ENCODE measurements at places on chromosomes 3 and 15. TPM values are rescaled to one million over a fixed set of nuclear protein-coding genes. Genes with fewer than 3 reads are reported as not detected.

Gene GOLGA8T
- total RNA-seq: not detected

DNA sequence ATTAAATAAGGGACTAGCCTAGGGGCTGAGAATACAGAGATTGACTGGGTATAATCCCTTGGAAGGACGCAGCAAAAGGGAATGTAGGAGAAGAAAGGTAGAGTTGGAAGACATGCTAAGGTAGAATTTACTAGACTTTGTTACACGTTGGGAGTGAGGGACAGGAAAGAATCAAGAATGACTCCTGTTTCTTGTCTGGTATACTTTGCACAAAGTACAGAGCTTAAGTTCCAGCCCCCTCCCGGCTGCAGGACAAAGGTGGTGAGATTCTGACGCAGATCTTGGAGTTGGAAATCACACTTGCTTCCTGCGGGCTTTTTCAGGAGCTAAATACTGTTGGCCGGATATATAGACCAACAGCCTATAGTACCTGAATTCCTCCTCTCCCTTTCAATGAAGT lies 895 bp downstream of the HYKK start:
- DNase-seq: no peak

DNA sequence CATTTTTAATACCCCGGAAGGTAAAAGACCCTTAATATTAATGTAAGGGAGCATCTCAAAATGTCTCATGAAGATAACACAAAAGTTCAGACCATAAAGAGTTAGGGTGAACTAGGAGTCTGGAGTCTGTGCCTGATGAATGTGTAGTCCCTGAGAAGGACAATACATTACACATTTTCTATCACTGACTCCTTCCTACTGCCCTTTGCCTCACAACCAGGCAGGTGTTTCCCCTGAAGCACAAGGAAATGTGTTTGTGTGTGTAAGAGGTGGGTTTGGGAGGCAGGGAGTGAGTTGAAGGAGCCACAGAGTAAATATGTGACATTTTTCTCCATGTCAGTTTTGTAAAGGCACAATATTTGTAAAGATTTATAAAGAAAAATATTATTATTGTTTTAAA lies 59.1 kb downstream of the SSR3 start:
- no peak for DNase-seq

GRCh38 chr15:73918784-73919183 lies 7.5 kb upstream of the LOXL1 start:
- no peak for DNase-seq

Gene CPEB1
- not detected for total RNA-seq

Gene BRPF1
- total RNA-seq: 30.7 TPM

DNA sequence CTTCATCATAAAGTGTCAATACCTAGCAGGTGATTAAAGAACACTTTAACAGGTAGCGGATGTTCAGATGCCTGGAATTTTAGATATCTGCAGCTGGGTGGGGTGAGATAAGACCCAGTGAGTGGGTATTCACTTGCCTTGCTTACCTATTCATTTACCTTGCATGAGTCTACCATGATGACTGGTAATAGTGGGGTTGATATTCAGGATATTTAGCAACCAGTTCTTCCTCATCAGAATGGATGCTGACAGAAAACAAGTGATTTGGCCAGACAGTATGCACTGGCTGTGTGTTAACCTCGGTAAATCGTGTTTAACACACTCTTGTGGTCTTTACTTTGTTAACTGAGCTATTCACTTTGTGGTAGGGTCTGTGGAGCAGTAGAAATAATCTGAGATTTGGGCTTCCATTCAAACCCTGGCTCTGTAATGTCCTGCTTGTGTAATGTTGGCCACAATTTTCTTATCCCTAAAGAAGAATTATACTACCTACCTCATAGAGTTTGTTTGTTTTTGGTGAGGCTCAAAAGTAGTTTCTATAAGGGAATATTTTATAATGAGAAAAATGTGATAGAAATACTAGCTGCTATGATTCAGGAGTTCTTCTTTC lies 391.9 kb upstream of the TBL1XR1 start:
- DNase-seq: no peak

DNA sequence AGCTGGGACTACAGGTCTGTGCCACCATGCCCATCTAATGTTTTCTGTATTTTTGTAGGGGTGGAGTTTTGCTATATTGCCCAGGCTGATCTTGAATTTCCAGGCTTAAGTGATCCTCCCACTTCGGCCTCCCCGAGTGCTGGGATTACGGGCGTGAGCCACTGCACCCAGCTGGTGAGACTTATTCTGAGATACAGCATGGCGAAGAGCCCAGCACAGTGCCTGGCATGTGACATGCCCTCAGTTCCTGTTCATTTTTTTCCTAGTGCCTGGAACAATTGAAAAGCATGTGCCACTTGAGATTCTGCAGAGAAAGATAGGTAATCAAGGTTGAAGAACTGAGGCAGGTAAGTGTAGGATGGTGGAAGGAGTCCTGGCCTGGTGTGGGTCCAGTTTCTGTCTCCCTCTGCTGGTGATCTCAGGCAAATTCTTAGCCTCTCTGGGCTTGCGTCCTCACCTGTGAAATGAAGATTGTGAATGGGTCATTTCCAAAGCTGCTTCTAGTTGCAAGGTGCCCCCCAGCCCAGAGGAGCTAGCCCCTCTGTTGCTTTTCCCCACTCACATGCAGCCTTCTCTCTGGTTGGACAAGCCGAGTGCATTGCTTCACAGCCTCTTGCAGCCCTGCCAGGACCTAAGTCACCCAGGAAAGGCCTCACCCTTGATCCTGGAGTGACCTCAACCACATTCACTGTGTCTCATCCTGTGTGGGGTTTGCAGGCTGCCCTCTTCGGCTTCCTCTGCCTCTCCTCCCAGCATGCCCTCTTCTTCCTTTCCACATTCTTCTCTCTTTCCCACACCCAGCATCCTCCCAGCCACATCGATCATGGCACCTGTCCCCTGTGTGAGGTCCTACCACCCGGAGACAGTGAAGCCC lies 4.3 kb upstream of the RHCG start:
- no peak for DNase-seq

Gene TMOD2
- 1.6 TPM for total RNA-seq

DNA sequence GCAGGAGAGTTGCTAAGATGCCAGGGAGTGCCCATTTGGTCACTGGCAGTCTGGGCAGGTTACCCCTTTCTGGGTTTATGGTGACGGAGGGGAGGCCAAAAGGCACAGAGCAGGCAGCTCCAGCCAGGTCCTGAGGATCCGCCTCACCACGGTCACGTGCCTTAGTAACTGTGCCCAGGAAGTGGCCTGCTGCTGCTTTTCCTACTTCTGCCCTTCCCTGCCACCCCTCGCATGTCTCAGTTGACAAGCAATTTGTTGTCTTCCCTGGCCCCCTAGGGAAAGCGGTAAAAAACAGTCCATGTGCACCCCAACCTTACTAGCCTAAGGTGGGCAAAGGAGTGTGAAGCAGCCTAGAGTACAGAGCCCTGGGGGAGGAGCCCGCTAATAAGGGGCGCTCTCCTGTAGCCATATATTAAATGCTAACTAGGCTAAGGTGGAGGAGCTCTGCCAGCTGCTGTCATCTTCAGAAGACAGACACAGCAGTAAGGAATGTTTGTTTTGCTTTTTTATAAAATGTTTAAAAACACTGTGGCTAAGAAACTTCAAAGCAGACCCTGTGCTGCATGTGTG lies 9.1 kb upstream of the LIPH start:
- DNase-seq: no peak

- DNase-seq: peak; percentile 22
Measured at GRCh38 chr15:44011238-44011854, 183.7 kb downstream of the FRMD5 start.

GRCh38 chr3:155629056-155629455 lies 115.8 kb downstream of the PLCH1 start:
- DNase-seq: no peak

Gene MB21D2
- total RNA-seq: 6.1 TPM

DNA sequence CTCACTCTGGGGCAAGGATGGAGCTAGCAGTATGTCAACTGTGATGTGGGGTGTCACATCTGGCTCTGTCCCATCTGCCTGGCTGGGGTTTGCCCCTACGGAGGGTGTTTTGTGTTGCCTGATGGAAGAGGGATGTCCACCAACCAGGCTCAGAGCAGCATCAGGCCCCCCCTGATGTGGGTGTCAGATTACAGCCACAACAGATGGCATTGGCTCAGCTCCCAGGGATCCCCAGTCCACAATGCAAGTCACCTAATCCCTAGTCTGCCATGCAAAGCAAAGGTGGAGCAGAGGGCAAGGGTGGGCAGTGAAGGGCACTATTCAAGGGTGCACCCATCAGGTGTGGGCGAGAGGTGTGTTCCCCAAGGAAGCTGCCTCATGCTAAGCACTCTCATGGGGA lies 48.9 kb upstream of the AMOTL2 start:
- peak; percentile 55 for DNase-seq

DNA sequence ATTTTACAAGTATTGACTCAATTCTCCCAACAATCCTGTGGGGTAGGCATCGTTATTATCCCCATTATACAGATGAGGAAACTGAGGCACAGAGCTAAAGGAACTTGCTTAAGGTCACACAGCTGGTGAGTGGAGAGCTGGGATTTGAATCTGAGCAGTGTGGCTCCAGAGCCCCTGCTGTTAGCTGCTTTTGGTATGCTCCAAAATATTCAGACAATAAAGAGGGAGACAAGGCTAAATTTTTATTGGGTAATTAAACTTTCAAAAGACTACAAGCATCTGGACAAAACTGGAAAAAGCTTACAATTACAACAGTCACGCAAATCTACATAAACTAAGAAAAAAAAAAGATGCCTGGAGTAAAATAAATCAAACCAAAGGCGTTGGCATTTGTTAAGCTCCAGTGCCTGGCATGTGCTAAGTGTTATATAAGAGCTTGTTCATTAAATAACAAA lies 27.7 kb downstream of the CCDC13 start:
- peak; percentile 47 for DNase-seq

DNA sequence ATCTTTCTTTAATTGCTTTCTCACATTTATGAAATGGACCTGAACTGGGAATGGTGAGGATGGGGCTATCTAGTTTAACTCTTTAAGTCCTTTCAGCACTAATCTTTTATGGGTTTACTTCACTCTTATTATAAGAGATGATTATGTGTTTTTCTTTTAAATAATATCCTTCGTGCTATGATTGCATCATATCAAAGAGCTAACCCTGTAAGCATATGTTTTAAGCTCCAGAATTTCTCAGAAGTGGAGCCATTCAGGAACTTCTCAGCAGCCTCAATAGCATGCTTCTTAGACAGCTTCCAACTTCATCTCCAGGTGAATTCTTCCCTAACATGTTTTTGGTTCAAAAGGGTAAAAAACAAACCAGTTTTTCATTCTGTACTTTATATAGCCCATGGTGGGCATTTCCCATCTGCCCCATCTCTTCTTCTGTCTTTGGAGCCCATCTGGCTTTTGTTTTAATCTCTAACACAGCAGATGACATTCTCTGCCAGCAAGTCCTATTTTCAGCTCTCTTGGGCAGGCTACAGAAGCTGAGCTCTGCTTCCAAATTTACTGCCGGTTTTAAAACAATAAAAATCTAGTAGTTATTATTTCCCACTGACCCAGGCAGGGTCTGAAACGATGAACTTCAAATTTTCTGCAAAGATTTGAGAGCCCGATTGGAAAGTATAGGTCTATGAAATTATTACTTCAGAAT lies 26.8 kb upstream of the IL1RAP start:
- DNase-seq: no peak

DNA sequence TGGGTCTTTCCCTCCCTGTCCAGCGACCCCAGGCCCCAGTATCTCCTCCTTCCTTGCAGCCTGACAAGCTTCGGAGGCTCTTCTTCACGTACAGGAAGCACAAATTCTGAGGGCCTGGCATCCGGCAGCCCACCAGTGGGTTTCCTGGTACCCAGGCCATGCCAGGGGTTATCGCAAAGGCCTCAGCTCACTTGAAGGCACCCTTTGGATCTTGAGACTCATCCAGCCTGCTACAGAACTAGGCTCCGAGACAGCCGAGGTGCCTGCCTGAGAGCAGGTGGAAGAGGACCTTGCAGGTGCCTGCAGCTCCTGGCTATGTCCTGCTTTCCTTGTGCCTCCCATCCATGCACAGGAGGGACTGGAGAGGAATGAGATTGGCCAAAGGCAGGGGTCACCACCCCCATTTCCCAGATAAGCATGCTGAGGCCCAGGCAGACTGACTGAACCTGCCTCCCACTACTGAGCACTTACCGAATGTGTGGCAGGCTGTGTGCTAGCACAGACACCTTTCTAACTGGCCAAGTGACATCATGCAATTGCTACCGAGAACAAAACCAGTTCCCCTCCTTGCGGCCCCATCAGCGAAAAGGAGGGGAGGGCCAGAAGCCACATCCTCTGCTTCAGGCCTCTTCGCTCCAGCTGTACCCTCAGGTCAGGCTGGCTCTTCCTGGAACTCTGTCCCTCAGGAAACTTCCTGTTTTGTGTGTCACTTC lies 11.2 kb downstream of the SH2D7 start:
- no peak for DNase-seq

DNA sequence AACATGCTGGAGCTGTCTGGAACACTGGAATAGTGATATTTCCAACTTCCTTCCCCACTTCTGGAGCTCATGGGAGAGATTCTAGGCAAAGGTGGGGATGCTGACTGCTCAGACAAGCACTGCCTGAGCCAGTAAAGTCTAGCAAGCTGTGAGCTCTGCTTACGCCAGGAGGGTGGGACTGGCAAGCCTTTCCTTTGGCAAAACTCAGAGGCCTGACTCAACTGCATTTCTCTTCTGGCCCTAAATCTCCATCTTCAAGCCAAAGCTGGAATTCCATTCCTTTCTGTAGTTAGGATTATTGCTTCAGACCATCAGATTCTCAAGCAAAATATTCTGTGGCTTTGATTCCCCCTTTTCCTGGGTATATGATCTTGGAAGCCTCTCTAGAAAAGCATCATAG lies 20.3 kb upstream of the EPB42 start:
- DNase-seq: no peak

DNA sequence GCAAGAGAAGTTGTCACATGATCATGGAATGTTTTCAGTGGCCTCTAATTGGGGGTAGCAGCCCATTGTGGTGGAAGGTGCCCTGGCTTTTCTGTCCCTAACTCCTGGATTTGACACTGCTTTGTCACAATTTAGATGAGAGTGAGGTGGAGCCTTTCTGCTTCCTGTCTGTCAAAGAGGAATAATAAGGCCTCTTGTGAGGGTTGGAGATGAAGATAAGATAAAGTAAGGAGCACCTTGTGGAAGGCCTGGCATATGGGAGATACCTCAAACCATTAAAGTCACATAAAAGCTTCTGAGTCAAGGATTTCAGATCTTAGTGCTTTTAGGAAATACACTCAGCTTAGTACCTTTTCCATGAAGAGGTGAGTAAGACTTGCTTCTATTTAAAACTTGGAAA lies 172.6 kb upstream of the FAM3D start:
- no peak for DNase-seq

DNA sequence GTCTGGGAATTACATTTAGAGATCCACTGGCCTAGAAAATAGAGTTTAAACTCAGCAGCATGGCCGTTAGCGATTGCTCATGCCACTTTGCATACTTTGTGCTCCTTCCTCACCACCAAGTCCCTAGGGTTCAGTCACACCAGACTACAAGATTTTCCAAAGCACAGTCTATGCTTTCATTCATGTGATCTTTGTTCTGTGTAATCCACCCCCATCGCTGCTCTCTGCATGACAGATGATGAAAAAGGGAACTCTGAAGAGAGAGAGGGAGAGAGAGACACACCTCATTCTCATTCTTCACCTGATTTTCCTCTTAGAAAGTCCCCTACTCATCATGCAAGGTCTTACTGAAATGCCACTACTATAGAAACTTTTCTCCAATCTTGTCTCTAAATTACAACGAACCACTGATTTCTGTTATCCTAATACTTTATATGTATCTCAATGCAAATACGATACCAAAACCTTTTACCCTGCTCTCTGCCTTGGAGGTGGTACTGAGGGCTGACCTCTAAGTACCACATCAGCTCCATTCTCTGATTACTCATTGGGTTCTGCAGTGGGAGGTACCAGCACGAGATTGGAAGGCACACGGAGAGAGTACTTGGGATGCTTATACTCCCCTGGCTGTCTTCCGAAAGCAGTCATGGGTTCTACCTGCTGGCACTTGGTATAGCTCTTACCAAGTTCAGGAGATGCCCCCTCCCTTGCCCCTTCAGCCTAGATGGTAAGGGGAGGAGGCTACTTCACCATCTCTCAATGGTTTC lies 1.1 kb upstream of the PARP15 start:
- no peak for DNase-seq

All from A673 (cell line).